ENCODE measurements at places on chromosomes 2 and 18.

GRCh38 chr2:239569401-239570090 is 168.7 kb upstream of the HDAC4 start:
- DNase-seq: no peak

DNA sequence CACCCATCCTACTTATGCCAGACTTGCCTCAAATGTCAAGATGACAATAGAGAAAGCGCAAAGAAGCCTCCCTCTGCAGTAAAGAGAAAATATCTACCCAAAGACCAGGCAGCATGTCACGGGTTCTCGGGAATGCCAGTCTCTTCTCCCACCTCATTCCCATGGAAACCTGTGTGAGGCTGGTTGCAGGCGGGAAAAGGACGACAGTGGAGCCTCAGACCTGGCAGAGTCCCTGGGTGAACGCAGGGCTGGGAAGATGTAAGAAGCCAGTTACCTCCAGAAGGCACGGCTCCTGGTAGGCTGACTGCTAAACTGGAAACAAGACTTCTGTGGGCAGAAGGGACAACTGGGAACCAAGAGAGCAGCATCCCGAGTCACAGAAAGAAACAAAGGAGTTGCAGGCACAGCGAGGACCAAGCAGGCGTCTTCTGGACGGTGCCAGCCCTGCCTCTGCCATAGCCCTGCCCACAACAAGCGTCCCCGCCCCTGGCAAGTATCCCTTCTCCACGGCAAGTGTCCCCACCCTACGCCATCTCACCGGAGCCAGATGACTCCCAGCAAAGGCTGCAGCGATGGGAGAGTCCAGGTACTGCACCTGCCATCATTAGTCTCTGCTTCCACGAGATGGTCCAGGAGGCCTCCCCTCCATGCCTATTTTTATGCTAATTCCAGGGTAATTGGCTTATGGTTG is 440.8 kb upstream of the MYT1L start:
- no peak for DNase-seq

DNA sequence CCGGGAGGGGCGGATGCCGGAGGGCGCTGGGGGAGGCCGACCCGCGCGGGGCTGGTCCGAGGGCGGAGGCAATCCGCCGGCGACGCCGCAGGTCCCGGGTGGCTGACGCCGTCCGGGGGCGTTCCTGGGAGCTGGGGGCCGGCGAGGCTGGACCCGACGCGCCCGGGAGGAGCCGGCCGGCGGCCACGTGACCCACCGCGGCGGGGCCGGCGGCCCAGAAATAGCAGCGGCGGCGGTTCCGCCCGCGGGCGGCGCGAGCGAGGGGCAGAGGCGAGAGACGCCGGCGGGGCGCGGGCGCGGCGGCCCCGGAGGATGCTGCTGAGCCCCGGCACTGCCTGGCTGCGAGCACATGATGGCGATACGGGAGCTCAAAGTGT is at the start of gene RAB31:
Gene RAB31, plus strand, starts transcription at position 245 of the 377 bp plus-strand sequence. Its CDS starts 105 bp downstream, at position 350.
- DNase-seq: no peak

DNA sequence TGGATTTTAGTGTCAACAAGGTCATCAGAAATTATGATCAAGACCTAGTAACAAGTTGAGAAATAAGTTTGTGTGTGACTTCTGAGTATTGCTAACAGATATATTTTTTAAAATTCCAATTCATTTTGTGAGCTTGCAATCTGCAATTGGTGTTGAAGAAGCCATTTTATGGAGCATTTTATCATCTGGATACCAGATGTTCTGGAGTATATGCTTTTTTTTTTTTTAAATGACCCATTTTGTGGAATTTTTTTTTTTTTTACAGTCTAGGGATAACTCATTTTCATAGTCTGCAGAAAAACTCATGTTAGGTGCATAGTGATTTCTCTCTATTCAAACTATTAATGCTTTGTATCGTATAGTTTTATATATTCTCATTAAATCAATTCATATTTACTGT is 12.6 kb downstream of the QPCT start:
- no peak for DNase-seq

GRCh38 chr18:48544661-48545415 is 6.0 kb downstream of the CTIF start:
- no peak for DNase-seq

DNA sequence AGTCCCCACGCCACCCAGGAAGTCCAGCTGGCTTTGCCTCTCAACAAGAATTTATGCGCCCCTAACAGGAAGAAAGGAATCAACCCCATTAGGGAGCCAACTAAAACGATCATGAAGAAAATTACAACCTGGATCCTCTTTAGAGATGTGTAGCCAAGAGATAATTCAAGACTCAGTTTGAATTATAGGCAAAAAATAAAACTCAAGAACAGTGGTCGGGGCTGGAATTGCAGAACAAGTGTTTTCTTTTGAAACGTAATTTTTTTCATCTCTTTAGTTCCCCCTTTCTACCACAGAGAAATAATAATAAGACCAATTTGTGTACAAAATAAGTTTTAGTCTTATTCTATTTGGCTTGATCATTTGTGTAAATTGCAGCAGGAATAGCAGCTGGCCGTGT is 22.4 kb downstream of the PDCD1 start:
- DNase-seq: no peak

GRCh38 chr2:144477957-144478311 is 42.0 kb downstream of the ZEB2 start:
- no peak for DNase-seq

Measured in stimulated activated CD8-positive, alpha-beta memory T cell treated with anti-CD3 and anti-CD28 coated beads, Interleukin-15, amount 100 ng/mL, for 4 hours (primary cell).